ENCODE measurements at places on chromosomes 2 and 18. TPM values are rescaled to one million over a fixed set of nuclear protein-coding genes. Genes with fewer than 3 reads are reported as not detected.

The ZNF385B gene
- not detected for total RNA-seq

The NEU4 gene
- 0.29 TPM for total RNA-seq

The SPTBN1 gene
- total RNA-seq: 680 TPM

The ERFE gene
- total RNA-seq: 64.1 TPM

The POTEJ gene
- total RNA-seq: not detected

The CAVIN2 gene
- total RNA-seq: 240 TPM

The GAL3ST2 gene
- not detected for total RNA-seq

The TNFRSF11A gene
- 1.4 TPM for total RNA-seq

The DCDC2C gene
- total RNA-seq: not detected

The PID1 gene
- 0.68 TPM for total RNA-seq

The CDK15 gene
- total RNA-seq: 1.6 TPM

The REEP1 gene
- 0.06 TPM for total RNA-seq

The SLC16A14 gene
- 1.1 TPM for total RNA-seq

The DNAH6 gene
- total RNA-seq: not detected

The CCNT2 gene
- total RNA-seq: 22.5 TPM

The LBX2 gene
- 4.3 TPM for total RNA-seq

The CYS1 gene
- total RNA-seq: 1.1 TPM

The SLC9A2 gene
- total RNA-seq: not detected

The ANKRD29 gene
- total RNA-seq: 0.58 TPM

The AQP12A gene
- not detected for total RNA-seq

The HOXD4 gene
- total RNA-seq: 12.4 TPM

The RPL31 gene
- total RNA-seq: 1,005 TPM

The HADHA gene
- 144 TPM for total RNA-seq

The SLC19A3 gene
- not detected for total RNA-seq

The TTN gene
- 0.41 TPM for total RNA-seq

The PDCD1 gene
- total RNA-seq: not detected

The ABCB11 gene
- 0.18 TPM for total RNA-seq

The CFAP65 gene
- not detected for total RNA-seq

The SCN7A gene
- not detected for total RNA-seq

The CIB4 gene
- not detected for total RNA-seq

The NCKAP5 gene
- 9.9 TPM for total RNA-seq

The CD8B gene
- total RNA-seq: not detected

The ASXL3 gene
- 0.47 TPM for total RNA-seq

The TCF23 gene
- not detected for total RNA-seq

The SOWAHC gene
- 5.3 TPM for total RNA-seq

The TSHZ1 gene
- 33.5 TPM for total RNA-seq

The CCT4 gene
- total RNA-seq: 122 TPM

The ACTG2 gene
- total RNA-seq: not detected

The CHRND gene
- not detected for total RNA-seq

The SLC40A1 gene
- total RNA-seq: 3.0 TPM

The REG3A gene
- total RNA-seq: not detected

The UGT1A8 gene
- not detected for total RNA-seq

The ANKRD53 gene
- total RNA-seq: 0.34 TPM

The CROCC2 gene
- total RNA-seq: not detected

The NAT8 gene
- not detected for total RNA-seq

The TPGS2 gene
- total RNA-seq: 233 TPM

The ALKAL2 gene
- not detected for total RNA-seq

The IL36RN gene
- not detected for total RNA-seq

The ST8SIA3 gene
- not detected for total RNA-seq

The HRH4 gene
- not detected for total RNA-seq

The ASB18 gene
- not detected for total RNA-seq

The SLC9A4 gene
- not detected for total RNA-seq

Data from glomerular endothelial cell (primary cell).